Retina (tissue), 1 donor: ENCODE measurements at places on chromosomes 1 and 21.
A peak's percentile ranks its signal among the peaks of the same experiment; 100 is the strongest.

GRCh38 chr1:229509576-229509975 is 1.4 kb upstream of the NUP133 start:
- no peak for DNase-seq

DNA sequence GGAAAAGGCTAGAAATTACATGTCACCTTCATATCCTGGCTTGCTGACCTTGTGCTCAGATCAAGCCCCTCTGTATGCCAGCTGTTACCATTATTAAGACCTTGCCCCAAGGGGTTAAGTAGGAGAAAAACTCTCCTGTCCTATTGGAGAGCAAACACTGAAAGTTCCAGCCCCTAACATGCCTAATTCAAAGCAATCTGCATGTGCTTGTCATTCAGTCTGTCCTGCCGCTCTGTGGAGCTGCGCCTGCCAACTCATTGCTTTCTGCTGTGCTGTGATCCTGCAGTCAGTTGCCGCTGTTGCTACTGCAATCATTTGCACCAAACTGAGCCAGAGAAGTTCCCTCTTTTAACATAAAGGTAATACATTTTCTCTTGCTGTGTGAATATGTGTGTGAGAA is 113.4 kb downstream of the DISP1 start:
- DNase-seq, result peak; percentile 29

DNA sequence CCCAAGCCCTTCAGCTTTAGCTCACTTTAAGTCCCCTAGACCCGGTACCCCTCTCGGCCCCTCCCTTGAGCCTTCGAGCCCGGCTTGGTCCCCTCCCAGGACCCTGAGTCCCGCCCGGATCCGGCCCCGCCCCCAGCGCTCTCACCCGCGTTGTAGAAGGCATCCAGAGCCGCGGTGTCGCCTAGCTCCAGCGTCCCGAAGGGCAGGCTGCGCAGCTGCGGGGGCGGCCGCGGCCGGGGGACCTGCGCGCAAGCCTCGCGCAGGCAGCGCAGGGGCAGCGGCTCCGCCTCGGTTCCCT is 699 bp downstream of the MAP3K6 start:
- DNase-seq, result peak; percentile 78

- no peak for DNase-seq
These were observed 78.5 kb downstream of the FNBP1L start for GRCh38 chr1:93526431-93526830.

GRCh38 chr1:10286244-10286643 is 75.9 kb downstream of the KIF1B start:
- DNase-seq, result no peak

- DNase-seq, result no peak
These were observed 28.3 kb upstream of the S100A7 start for GRCh38 chr1:153488731-153489130.

GRCh38 chr1:220828179-220828490 is 41.4 kb downstream of the MTARC1 start:
- DNase-seq, result no peak

GRCh38 chr1:33005838-33006421 is 30.8 kb downstream of the AK2 start:
- DNase-seq, result peak; percentile 56

GRCh38 chr1:110260194-110260593 is 50.1 kb downstream of the KCNC4 start:
- DNase-seq, result no peak
